ENCODE measurements at places on chromosomes 11 and 22. TPM values are rescaled to one million over a fixed set of nuclear protein-coding genes. Genes with fewer than 3 reads are reported as not detected.

Gene GUCY1A2
- total RNA-seq: 8.0 TPM

DNA sequence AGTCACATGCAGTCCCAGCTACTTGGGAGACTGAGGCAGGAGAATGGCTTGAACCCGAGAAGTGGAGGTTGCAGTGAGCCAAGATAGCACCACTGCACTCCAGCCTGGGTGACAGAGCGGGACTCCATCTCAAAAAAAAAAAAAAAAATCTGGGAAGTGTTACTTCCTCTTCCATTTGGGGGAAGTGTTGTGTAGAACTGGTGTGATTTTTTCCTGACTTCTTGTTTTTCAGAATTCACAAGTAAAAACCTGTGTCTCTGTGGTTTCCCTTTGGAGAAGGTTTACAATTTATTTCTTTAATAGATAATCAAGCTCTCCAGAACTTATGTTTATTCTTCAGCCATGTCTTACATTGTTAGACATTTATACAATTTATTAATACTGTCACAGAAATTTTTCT is 396.1 kb downstream of the BRD1 start:
- DNase-seq: no peak

DNA sequence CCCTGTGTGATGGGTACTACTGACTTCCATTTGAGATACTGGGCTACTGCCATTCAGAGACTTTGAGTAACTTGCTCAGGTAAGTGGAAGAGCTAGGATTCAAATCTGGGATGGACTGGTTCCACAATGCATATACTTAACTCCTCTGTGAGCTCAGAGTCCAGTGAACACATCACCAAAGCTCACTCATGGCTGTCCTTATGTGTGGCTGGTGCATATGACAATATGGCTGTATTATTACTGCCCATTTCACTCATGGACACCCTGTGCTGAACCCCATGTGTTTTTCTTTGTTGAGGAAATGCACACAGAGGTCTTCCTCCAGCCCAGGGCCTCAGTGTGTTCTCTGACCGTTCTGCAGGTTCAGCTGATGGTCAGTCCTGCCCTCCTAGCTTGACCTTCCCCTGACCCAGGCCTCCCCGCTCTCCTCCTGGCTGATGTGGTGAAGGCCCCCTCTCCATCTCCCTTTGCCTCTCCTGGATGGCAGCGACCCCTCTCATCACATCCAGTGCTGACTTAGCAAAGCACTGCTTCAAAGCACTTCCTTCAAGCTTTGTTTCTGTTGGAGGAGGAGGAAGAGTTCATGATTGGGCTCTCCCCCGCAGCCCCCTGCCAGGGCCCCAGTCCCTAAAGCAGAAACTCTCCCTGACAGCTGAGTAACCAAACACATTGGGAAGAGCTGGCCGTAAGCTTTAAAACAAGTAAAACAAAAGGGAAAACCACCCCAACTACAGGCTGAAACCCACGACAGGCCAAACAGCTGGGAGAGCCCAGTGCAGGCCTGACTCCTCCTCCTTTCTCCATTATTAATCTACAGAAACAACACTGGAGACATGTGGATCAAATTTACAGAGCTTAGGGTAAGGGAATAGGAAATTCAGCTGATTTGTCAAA is 101.2 kb downstream of the NAT10 start:
- no peak for DNase-seq

DNA sequence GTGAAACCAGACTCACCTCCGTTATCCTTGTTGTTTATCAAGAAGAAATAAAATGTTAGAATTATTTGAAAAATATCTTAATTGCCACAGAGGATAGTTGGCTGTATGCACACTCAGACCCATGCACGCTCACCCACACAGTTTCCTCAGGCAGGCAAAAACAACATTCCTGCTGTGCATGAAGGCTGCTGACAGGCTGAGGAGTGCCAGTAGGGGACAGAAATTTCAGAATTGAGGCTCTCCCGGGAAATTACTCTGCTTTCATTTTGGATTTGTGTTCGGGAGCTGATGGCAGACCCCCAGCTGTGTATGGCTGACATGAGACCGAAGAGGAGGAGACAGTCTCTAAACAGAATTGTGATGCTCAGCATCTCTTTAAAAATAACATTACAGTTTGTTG is 87.5 kb downstream of the AMOTL1 start:
- DNase-seq: no peak
